Aorta (tissue), 5 donors: ENCODE measurements at places on chromosomes 16 and 17. TPM values are rescaled to one million over a fixed set of nuclear protein-coding genes. Genes with fewer than 3 reads are reported as not detected.

- no peak for DNase-seq
Observed at GRCh38 chr17:80963812-80964543, 27.7 kb upstream of the CHMP6 start.

CTRL gene
- 0.90 TPM for total RNA-seq

PPY gene
- not detected for total RNA-seq

C17orf78 gene
- total RNA-seq: not detected

SERPINF2 gene
- total RNA-seq: 14.9 TPM

DNA sequence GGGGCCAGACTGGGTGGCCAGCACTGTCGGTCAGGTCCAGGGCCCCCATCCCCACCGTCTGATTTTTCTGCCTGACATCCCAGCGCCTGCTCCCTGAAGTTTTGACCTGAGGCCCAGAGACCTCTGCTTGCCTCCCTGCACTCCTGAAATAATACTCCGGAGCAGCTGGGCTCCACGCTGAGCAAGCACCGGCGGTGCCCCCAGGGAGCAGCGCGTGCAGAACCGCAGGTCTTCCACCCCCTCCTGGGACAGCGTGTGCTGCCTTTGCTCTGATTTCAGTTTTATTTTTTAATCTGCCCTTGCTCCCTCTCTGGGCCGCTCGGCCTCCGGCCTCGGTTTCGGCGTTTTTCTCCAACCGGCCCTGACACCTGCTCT is 132.4 kb upstream of the GSE1 start:
- no peak for DNase-seq

BAHCC1 gene
- total RNA-seq: 49.3 TPM

TBC1D26 gene
- total RNA-seq: not detected

- peak; percentile 11 for DNase-seq
Observed at GRCh38 chr16:2614761-2615191, 67.5 kb upstream of the KCTD5 start.

ENGASE gene
- 60.3 TPM for total RNA-seq

GRCh38 chr17:79844869-79845600 is 5.8 kb upstream of the CBX4 start:
- peak; percentile 85 for DNase-seq

DNA sequence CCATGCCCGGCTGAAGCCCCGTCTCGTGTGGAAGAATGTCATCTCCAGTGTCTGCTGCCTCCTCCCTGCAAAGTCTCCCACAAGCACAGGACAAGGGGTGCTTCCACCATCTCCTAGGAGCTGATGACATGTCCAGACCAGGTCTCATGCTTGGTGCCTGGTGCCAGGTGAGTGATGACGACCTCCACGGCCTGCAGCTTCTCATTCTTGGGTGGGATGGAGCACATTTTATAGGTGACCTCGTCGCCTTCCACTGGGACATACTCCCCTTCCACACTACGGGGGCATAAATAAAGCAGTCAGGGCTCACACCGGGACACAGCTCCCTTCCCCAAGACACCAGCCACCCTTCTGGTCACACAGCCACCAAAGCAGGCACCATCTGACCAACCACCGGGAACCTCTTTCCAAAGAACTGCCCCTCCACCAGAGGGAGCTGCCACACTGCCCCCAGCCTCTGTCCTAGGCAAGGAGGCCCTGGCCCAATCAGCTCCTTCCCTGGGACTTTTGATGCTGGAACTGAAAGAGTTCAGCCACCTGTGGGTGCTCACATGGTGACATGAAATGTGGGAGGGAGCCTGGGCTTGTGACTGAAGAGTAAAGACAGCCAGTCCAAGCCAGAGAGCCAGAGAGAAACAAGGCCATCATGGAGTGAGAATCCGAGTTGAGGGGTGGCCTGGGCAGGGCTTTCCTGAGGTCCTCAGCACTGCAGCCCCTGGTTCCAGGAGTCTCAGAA is 13.6 kb downstream of the CARHSP1 start:
- DNase-seq: peak; percentile 18
